ENCODE measurements at places on chromosomes 13 and 19.
A peak's percentile ranks its signal among the peaks of the same experiment; 100 is the strongest.

GRCh38 chr13:51730927-51731326, 73.0 kb downstream of the DHRS12 start:
- no peak for DNase-seq

DNA sequence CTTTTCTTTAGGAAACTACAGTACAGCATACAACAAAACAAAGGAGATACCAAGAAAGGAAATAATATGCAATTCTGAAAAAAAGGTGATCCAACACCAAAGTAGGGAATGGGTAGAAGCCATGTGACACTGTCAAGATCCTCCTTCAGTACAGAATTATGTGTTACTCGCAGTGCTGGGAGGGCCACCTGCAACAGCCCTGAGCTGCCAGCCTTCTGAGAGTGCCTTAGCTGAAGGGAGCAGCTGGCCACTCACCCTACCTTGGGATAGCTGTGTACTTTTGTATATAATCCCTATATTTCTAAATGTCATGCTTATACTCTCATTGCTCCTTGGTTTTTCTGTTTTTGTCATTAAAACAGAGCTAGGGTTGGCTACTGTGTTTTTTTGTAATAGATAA, 1518.2 kb upstream of the PCDH20 start:
- no peak for DNase-seq

GRCh38 chr19:54133312-54133956, 4.1 kb upstream of the CNOT3 start:
- DNase-seq = peak; percentile 46

GRCh38 chr13:55990631-55991030, 1150.1 kb upstream of the PRR20A start:
- no peak for DNase-seq

DNA sequence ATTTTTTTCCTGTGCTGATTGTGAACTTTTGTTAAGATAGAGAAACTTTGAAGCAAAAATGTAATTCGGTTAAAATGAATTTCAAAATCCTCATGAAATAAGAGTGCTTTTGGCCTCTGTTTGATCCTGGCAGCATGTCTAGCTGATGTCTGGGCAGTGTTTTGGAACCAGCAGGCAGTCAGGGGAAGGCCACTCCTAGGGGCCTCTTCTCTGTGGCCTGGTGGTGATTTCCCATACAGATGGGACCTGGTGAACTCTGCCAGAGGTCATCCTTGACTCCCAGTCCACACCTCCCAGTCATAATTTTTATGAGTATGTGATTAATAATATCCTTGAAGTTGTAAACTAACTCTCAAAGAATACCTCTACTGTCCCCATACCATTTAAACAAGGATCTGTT, 226.6 kb downstream of the PCCA start:
- no peak for DNase-seq

DNA sequence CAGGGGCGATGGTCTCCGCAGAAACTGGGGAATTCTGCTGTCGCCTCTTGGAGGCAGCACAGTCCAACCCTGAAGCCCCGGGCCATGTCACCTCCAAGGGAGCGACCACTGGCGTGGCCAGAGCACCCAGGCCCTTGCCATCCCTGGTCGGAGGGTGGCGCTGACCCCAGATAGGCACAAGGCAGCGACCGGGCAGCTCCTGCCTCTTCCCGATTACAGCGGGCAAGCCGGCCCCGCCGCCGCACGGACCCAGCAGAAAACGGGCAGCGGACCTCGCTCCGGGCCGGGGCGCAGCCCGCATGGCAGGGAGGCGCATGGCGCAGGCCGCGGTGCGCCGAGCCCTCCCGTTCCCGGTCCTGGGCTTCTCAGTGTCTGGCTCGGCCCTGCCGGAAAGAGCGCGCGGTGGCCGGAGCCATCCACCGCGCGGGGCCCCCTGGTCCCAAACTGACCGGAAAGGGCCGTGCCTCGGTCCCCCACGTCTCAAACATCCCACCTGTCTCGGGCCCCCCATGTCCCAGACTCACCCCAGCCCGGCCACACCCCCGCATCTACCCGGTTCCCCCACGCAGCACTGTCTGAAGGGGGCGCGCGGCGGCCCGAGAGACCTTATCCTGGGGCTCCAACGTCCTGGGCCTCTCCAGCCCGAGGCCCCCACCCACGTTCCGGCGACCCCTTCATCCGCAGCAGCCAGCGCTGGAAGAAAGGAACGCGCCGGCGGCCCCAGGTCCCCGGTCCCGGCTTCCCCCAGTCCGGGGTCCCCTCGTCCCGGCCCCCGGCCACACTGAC, 727 bp downstream of the CERS1 start:
- no peak for DNase-seq

GRCh38 chr19:50203281-50204080, at the start of gene MYH14:
Gene MYH14, plus strand, starts transcription at chr19:50203622. Its CDS starts 6,744 bp downstream, at chr19:50210366.
- no peak for DNase-seq

DNA sequence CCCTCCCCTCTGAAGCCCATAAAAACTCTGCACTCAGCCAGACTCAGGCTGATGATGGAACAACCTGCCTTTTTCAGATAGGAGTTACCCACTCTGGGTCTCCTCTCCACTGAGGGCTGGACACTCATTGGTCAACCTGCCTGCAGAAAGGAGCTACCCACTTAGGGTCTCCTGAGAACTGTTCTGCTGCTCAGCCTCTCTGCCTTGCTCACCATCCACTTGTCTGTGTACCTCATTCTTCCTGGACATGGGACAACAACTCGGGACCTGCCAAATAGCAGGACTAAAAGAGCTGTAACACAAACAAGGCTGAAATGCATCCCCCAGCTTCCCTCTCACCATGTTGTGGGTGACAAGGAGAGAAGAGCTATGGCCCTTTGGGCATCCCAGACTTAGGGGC, 18.4 kb upstream of the RCBTB2 start:
- DNase-seq = no peak

DNA sequence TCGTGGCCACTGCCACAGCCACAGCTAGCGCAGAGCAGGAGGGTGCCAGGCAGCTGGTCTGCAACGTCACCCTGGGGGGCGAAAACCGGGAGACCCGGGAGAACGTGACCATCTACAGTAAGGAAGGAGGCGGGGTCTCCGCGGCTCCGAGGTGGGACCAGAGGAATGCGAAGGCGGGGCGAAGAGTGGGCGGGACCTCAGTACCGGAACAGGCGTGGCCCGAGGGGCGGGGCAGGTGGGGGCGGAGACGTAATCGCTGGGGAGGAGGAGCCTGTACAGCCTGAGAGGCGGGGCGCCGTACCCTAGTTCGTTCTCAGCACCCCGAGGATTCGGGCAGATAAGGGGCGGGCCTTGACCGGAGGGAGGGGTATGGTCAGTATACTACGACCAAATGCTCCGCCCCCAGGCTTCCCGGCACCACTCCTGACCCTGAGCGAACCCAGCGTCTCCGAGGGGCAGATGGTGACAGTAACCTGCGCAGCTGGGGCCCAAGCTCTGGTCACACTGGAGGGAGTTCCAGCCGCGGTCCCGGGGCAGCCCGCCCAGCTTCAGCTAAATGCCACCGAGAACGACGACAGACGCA, 2.5 kb downstream of the ICAM5 start:
- no peak for DNase-seq

- DNase-seq = peak; percentile 37
Measured at GRCh38 chr19:17328517-17329365, 5.9 kb downstream of the ANO8 start.

DNA sequence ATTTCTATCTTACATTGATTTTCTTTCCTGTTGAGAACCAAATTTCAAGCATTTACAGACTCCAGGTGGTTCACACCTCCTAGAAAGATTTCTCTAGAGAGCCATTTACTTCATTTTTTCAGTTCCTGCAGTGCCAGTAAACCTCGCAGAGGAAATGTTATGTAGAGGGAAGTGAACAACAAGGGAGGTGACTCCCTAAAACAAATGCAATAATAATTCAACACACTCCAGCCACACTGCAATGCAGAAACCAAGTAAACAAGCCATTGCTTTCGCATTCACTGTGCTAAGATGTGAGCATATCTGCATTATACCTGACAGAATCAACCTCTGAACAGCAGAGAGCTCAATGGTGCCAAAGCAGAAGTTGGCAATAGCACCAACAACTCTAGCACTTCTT, 215.1 kb downstream of the RBM26 start:
- DNase-seq = no peak

GRCh38 chr19:9456018-9456689, 20.8 kb upstream of the ZNF266 start:
- DNase-seq = no peak

GRCh38 chr13:106357198-106357597, 178.3 kb downstream of the EFNB2 start:
- DNase-seq = no peak

DNA sequence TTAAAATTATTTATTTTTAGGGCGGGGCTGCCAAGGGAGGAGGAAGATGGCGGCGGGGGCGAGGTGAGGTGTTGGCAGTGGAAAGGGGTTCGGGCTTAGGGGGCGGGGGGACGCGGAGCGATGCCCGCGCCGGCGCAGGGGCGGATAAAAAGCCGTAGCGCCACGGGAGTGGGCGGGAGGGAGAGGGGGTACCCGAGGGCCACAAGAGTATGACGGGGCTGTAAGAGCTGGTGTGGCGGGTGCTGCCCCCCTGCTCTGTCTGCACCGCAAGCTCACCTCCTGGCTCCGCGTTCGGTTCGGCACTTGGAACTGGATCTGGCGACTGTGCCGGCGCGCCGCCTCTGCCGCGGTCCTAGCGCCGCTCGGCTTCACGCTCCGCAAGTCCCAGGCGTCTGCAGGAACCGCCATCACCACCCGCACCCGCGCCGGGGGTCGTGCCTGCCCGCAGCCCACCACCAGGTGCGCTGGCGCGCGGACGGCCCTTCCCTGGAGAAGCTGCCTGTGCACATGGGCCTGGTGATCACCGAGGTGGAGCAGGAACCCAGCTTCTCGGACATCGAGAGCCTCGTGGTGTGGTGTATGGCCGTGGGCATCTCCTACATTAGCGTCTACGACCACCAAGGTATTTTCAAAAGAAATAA, 265.2 kb upstream of the SGCG start:
- DNase-seq = no peak

GRCh38 chr19:4042064-4042730, 24.5 kb downstream of the ZBTB7A start:
- no peak for DNase-seq

DNA sequence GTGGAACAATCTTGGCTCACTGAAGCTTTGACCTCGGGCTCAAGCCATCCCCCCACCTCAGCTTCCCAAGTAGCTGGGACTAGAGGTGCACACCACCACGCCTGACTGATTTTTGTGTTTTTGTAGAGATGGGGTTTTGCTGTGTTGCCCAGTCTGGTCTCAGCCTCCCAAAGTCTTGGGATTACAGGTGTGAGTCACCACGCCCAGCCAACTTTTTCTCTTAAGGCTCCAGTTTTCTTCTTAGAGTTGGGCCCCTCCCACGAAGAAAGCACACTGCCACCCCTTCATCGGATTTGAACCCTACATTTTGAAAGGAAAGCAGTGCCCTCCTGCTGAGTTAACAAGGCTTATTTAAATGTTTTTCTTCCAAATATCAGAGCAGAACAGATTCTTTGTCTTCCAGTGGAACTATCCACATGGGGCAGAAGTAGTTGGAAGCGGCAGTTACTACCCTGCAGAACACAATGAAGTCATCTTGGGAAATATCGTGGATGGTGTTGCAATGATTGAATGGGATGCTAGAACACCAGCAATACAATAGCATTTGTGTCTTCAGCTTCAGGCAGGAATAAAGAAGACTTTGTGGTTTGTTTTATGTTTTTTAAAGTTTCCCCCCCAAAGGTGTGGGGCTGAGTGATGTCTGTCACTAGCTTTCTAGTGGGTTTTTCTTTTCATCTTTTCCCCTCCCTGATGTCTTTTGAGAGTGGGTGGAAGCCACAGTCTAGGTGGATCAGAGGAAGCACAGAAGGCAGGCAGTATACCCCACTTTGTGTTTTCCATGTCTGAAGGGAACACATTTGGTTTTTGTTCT, 8.9 kb downstream of the ACTN4 start:
- peak; percentile 89 for DNase-seq

GRCh38 chr19:42422092-42422900, 4.9 kb downstream of the LIPE start:
- no peak for DNase-seq

- DNase-seq = no peak
Measured at GRCh38 chr19:31377736-31378135, 28.5 kb upstream of the TSHZ3 start.

GRCh38 chr13:64314331-64314730, 2898.7 kb upstream of the PCDH20 start:
- DNase-seq = no peak

GRCh38 chr13:33072282-33072681, 56.1 kb downstream of the KL start:
- DNase-seq = no peak

DNA sequence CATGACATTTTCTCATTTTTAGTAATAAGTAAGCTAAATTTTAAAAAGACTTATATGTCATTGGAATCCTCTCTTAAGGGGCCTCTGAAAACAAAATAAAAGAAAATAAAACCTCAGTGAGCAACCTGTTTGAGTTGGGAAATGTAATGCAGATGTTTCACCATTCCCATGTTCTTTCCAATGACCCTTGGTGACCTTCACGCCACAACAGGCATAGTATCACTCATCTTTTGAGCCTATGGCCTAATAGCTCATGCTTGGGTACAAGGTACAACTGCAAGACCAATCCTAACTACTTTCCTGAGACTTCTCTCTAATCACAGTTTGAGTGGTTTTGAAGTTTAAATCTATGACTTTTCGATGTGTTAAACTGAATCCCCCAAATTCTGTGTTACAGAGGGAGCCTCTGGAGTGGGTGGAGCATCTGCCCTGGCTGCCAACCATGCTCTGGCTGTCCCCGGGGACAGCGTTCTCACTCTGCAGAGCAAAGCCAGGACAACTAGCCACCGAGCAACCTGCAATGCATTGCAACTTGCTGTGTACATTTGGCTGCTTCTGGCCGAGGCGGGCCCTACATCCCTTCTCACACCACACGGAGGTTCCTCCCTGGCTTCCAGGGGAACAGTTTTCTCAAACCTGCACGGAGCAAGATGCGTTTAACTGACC, 307.9 kb upstream of the MAB21L1 start:
- no peak for DNase-seq

- DNase-seq = no peak
Measured at GRCh38 chr13:74226791-74227475, 92.7 kb upstream of the KLF12 start.

DNA sequence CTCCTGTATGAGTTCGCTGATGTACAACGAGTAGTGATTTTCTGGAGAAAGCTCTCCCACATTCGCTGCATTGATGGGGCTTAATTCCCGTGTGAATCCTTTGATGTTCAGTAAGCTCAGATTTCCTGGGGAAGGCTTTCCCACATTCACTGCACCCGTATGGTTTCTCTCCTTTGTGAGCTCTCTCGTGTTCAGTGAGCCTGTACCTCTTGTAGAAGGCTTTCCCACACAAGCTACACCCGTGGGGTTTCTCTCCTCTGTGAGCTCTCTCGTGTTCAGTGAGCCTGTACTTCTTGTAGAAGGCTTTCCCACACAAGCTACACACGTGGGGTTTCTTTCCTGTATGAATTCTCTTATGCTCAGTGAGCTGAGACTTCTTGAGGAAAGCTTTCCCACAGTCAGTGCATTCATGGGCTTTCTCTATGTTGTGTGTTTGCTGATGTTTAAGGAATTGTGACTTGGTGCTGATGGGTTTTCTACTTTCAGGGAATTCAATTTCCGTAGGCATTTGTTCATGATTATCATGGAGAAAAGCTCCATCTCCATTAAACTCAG, 3.5 kb upstream of the ZNF577 start:
- no peak for DNase-seq

- no peak for DNase-seq
Measured at GRCh38 chr13:40599124-40599523, 67.3 kb downstream of the FOXO1 start.

- no peak for DNase-seq
Measured at GRCh38 chr13:53012707-53013106, 15.9 kb upstream of the OLFM4 start.

GRCh38 chr13:99507986-99508385, 6.7 kb downstream of the TM9SF2 start:
- no peak for DNase-seq

Measured in naive thymus-derived CD4-positive, alpha-beta T cell (primary cell).